ENCODE measurements at places on chromosomes 5 and 9.

DNA sequence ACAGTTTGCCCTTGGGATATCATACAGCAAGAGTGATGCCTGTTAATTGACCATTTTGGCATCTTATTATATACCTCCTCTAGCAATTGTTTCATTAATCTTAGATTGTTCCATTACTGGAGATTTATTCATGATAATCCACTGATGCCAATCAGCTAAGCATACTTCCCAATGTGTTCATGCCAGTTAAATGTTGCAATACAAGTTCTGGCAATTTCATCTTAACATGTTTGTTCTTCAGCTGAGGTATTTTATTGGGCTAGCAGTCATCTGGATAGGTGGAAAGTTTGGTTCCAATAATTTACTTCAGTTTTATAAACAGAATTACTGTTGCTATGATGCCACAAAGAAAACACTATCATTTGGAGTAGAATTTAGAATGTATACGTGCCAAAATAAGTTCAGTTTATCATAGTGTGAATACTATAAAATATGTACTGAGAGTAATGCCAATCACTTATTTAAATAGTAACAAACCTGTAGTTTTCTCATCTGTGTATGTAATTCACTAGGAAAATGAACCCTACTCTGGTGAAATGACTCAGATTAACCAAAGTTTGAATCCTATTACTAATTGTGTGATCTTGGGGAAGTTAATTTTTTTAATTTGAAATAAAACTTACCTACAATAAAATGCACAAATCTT is 27.9 kb upstream of the IL31RA start:
- no peak for DNase-seq

DNA sequence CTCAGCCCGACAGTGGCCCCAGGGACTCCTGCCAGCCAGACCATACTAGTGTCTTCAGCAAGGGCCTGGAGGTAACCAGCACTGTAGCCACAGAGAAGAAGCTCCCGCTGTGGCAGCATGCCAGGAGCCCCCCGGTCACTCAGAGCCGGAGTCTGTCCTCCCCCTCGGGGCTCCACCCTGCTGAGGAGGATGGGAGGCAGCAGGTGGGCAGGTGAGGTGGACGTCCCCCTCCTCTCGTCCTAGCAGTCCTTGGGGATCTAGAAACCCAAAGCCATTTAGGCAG is 28.0 kb upstream of the LRRC14B start:
- DNase-seq = no peak

DNA sequence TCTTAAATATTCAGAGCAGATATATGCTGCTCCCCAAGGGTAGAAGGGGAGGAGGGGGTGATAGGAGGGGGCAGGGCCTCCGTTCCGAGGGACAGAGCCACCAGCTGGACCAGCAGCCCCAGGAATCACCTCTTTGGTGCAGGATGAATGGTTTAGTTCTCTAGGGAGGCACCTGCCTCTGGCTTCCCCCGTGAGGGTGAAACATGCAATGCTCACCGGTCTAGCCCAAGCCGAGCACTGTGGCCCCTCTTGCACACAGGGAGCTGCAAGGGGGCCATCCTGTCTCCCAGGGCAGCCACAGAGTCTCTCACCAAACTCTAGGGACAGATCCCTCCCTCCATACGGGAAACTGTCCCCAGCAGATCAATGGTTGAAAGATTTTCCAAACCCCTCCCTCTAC is 163.7 kb downstream of the DAB2IP start:
- DNase-seq = no peak

GRCh38 chr9:35322075-35322885 is 160.5 kb downstream of the UNC13B start:
- no peak for DNase-seq

DNA sequence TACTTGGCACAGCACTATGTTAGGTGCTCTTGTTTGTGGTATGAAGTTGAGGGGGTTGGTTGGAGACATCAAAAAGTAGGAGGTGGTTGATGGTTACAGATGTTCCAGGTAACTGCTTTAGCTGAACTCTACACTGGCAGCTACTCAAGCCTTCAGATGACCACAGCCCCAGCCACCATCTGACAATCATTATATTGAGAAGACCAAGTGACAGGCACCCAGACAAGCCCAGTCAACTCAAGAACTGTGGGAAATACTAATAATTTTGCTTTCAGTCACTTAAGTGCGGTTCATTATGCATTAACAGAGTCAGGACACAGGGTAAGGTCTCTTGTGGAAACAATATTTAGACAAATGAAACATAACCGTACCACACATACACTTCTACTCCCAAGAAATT is 38.9 kb upstream of the SLIT3 start:
- DNase-seq = no peak
